HuH-7 (cell line): ENCODE measurements at places on chromosomes 13 and 19.

DNA sequence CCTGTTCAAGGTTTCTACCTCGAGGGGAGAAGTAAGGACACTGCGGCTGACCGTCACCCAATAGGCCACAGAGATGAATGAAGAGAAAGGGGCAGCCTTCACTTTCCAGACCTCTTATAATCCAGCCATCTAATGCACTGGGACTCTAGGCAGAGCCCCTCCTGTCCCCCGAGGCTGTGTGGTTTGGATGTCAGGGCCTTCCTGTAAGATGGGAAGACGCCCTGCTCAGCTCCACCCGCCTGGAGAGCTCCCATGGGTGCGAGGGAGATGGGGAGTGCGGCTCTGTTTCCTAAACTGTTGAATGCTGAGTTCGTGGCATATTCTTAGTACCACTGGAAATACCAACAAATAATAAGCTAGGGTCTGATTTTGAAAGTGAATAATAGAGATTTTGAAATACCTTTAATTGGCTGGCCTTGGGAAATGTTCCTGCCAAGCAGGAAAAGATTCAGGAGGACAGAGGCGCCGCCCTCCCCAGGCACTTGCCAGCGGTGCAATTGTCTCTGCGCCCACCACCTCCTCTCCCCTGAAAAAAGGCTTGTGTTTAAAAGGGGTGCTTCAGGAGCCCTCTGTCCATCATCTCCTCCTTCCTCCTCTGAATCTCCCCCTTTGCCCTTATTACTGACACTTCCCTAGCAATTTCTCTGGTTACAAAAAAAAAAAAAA lies 85.4 kb upstream of the GPR183 start:
- no peak for DNase-seq

- no peak for DNase-seq
These were observed 60.7 kb upstream of the URI1 start for GRCh38 chr19:29881386-29881785.

- DNase-seq: no peak
These were observed 25.8 kb downstream of the PRKD2 start for GRCh38 chr19:46691104-46691503.

DNA sequence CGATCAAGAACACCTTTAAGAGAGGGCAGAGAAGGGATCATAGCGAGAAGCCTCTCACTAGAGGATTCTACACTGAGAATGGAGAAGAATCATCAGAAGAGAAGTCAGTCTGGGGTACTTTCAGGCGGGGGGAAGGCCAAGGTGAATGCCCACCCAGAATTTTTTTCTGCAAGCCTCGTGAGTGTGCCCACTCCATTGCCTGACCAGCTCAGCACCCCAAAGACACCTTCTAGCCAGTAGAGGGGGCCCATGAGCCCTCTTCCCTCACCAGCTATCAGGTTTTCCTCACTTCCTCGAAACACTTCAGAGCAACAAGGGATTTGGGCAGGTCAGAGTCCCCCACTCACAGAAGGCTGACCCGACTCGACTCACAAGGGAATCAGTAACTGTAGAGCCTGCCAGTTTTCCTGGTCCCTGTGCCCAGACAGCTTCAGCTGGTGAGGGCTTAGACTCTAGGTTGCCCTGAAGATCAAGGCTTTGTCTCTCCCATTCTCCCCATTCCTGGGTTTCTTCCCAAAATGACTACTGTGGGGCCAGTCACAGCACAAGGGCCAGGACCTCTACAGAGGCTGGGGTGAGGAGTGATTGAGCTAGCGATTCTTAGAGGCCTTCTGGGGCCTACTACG lies 18.4 kb downstream of the NLRP13 start:
- DNase-seq: peak; percentile 20

- no peak for DNase-seq
These were observed 67.9 kb downstream of the PCCA start for GRCh38 chr13:100156788-100157187.

DNA sequence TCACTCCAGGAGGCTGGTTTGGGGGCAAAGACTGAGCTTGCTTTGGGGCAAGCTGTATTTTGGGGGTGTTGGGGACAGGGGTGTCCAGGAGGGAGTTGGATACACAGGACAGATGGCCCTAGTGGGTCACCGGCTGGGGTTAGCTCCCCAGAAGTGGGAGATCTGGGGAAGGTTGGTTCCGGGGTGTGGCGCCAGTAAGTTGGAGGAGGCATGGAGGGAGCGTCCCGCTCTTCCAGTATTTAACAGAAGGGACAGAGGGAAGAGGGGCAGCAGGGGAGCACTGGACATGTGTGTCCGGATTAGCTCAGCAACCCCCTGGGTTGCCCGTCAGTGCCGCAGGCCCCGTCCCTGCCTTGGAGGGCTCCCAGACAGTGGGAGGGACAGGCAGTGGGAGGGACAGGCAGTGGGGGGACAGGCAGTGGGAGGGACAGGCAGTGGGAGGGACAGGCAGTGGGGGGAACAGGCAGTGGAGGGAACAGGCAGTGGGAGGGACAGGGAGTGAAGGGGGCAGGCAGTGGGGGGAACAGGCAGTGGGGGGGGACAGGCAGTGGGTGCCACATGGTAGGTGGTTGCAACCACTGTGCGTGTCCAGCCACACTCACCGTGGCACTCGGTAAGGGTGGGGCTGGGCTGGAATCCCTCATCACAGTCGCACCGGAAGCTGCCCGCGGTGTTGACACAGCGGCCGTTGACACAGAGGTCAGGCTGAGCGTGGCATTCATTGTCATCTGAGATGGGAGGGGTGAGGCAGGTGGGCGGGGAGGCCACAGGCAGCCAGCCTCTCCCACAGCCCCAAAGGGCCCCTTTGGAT lies 33.2 kb downstream of the CCL25 start:
- peak; percentile 81 for DNase-seq

GRCh38 chr13:32629313-32629712 lies 43.1 kb downstream of the PDS5B start:
- no peak for DNase-seq

DNA sequence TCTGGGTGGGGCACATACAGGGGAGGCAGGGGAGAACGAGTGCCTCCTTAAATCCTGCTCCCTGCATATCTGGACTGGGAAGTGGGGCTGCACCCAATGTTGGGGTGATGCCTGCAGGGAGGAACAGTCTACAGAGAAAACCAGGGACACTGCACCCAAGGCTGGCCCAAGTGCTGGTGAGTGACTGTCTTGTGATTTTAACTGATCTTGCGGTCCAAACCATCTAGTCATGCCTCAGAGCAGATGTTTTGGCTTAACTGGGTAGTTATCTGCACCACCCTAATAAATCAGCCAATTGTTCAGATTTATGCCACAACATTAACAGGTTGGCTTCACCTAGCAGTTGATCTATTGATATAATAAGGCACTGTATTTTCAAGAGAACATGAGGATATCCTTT lies 219.2 kb upstream of the IRS2 start:
- no peak for DNase-seq

- no peak for DNase-seq
These were observed 4.2 kb upstream of the CILP2 start for GRCh38 chr19:19533841-19534240.

- DNase-seq: peak; percentile 44
These were observed 927 bp upstream of the TSHZ3 start for GRCh38 chr19:31350033-31350692.

GRCh38 chr19:48149430-48149829 lies 20.7 kb downstream of the LIG1 start:
- DNase-seq: no peak

- DNase-seq: no peak
These were observed 97.9 kb upstream of the SLC7A1 start for GRCh38 chr13:29693275-29693945.

GRCh38 chr19:16425993-16426392 lies 45.8 kb downstream of the EPS15L1 start:
- DNase-seq: no peak

- peak; percentile 86 for DNase-seq
These were observed 13.1 kb downstream of the EPS8L1 start for GRCh38 chr19:55088543-55089341.

DNA sequence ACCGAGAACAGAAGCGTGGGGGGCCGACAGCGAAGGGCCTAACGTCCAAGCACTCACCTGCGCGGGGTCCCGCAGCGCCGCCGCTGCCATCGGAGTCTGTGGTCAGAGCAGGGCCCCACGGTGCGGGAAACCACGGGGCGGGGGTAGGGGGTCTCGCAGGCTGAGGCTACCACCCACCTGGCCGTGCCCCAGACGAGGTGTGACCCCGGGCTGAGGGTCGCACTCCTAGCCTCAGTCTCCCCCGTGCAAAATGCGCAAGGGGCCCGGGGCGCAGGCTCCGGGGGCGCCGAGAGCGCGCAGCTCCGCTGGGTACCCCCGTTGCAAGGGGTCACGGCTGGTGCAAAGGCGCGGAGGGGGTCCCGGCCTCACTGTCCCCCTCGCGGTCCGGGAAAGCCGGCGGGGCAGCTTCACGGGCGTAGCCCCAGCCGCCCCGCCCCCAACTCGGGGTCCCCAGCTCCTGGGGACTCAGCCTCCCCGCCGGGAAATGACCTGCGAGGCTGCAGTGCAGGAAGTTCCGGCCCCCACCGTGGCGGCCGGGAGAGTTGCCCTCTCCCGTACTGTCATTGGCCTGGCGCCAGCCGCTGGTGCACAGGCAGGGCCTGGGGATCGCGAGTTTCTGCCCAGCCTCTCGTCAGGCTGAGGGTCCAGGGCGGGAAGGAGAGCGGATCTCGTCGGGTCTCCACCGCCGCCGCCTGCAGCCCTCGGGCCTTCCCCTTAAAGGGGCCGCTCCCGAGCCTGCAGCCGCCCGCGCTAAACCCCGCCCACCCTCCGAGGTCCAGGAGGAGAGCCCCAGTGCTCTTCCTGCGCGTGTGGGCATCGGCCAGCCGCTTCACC lies at the start of gene ZNF792:
ZNF792 (minus strand) TSS at position 657 of the 834 bp plus-strand sequence; CDS start at position 90, 567 bp downstream.
- DNase-seq: peak; percentile 75

DNA sequence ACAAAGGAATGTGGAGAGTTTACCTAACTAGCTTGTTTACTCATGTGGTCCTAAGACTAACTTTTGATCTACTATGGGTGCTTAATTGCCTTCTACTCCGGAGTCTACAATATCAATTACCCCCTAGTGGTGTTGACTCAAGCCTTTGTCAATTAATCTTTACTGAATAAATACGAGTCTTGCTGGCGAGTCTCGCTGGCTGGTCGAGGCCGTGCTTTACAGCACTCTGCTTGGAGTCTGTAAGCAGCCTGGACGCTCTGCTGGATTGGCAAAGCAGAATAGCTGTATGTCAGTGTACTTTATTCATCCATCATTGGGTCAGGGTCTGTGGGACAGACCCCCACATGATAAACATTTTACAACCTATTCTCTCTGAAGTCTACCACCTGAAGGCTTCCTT lies 9.9 kb upstream of the SPART start:
- DNase-seq: no peak

DNA sequence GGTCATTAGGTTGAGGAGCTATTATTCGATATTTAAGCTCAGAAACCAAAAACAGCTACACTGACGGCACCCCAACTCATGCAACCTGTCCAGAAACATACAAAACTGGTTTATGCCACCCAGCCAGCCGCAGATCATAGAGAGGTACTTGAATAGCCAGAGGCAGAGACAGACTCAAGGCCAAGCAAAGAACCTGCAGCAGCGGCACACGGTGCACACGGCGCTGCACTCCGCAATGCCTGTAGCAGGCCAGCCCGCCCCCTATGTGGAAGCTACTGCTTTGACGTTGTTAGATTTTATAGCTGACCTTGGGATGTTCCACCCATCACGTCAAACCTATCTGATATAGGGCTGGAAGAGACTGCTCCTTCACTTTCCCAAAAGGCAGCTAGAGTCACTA lies 11.9 kb upstream of the DHRS12 start:
- no peak for DNase-seq

DNA sequence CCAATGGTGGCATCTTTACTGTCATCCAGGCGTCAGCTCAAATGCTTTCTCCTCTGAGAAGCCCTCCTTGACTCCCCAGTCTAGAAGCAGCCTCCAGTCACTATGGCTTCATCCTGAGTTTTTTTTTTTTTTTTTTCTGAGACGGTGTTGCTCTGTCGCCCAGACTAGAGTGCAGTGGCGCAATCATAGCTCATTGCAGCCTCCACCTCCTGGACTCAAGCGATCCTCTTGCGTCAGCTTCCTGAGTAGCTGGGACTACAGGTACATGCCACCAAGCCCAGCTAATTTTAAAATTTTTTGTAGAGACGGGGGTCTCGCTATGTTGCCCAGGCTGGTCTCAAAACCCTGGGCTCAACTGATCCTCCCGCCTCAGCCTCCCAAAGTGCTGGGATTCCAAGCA lies 4.2 kb downstream of the NRTN start:
- DNase-seq: no peak

- no peak for DNase-seq
These were observed 25.6 kb downstream of the IPO5 start for GRCh38 chr13:97979051-97979450.

DNA sequence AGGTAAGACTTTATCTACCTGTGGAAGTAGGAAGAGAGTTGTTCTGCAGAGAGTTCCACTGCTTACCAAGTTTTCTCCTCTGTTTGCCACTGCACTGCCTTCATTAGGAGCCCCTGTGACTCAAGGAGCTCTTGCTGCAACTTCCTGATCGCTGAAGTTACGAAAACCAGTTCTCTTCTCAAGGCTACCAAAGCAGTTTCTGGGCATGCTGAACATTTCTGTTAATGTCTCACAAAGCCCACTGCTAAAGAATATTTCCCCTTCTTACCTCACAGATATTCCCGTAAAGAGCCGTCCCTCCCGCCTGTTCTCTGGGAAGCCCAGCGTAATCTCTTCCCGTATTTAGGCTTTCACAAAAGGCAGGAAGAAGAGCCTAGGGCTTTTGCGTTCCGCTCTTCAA lies 82.6 kb upstream of the OXGR1 start:
- DNase-seq: no peak

DNA sequence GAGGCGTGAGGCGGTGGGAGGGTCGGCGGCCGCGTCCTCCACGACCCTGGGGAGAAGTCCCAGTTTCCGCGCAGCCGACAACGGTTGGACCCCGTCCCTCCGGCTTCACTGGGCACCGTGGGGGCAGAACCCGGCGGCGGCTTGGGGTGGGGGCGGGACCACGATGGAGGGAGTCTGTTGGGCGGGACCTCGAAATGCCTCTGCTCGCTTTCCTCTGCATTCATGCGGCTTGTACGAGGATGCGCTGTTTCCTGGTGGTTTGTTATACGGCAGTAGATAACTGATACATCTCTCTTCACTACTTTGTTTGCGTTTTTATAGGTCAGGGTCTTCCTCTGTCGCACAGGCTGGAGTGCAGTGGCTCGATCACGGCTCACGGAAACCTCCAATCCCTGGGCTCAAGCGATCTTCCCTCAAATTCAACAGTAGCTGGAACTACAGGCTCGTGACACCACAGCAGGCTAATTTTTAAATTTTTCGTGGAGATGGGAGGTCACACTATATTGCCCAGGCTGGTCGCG lies 24.6 kb upstream of the ZNF846 start:
- no peak for DNase-seq

DNA sequence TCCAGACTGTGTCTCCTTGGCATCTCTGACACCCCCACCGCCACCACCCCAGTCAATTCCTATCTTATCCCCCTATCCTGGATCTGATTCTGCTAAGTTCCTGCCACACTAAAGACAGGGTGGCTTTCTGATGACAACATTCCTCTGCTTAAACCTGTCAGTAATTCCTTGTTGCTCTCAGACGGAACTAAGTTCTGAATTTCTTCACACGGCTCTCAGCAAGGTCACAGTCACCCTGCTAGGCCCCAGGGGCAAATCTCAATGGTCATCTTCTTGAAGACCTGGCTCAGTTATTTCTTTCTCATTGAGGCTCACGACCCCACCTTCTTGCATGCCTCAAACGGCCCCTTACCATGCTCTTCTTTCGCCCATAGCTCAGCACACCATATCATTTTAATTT lies 7.6 kb downstream of the ALOX5AP start:
- DNase-seq: no peak

- DNase-seq: peak; percentile 31
These were observed 133.7 kb downstream of the RAP2A start for GRCh38 chr13:97567510-97568243.
